ENCODE measurements at places on chromosomes 2 and 18. TPM values are rescaled to one million over a fixed set of nuclear protein-coding genes. Genes with fewer than 3 reads are reported as not detected.
A peak's percentile ranks its signal among the peaks of the same experiment; 100 is the strongest.

Gene SCG2
- 11.1 TPM for total RNA-seq

Gene RTP5
- not detected for total RNA-seq

Gene PRKAG3
- total RNA-seq = not detected

Gene NT5C1B
- total RNA-seq = not detected

Gene CWC22
- 20.5 TPM for total RNA-seq

Gene IHH
- total RNA-seq = not detected

Gene CNDP1
- total RNA-seq = not detected

Gene GAL3ST2
- not detected for total RNA-seq

Gene MYOM1
- 37.7 TPM for total RNA-seq

Gene DUSP19
- total RNA-seq = 6.9 TPM

Gene C1GALT1C1L
- total RNA-seq = 1.1 TPM

Gene DPP4
- total RNA-seq = 11.9 TPM

Gene ANKRD23
- 5.2 TPM for total RNA-seq

Gene CFC1
- not detected for total RNA-seq

Gene MC5R
- total RNA-seq = not detected

DNA sequence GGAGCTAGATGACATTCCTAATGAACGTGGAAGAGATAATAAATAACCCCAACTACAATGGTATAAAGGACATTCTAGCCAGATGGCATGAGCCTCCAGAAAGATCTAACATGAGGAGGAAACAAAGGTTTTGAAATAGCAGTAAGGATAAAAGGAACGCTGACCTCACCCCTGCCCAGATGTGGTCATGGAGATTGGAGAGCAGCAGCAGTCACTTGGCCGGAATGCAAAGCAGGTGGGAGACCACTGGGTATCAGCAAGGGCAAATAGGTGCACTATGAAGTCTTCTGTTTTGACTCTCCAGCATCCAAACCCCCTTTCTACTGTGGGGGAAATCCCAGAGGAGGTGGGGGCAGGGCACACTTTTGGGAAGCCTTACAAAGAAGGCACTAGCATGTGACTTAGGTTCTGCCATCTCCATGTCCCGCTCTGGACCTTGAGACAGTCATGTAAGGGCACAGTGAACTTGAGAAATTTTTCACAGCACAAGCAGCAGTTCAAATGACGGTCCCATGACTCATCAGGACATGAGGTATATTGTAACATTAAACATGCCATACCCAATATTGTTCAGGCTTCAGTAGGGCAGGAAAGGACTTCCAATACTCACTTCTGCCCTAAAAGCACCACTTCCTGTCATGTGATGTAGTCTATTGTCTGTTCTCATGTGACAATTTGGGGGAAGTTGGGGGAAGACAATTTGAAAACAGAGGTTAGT is 55.2 kb downstream of the METTL4 start:
- H3K27ac ChIP-seq = no peak overlapping the region
- H3K4me3 ChIP-seq = no peak overlapping the region
- peaks cover 9% of the 10 kb centered on the region for H3K4me1 ChIP-seq
- H3K36me3 ChIP-seq = no peaks in the 10 kb centered on the region
- DNase-seq = no peak
- no peaks in the 10 kb centered on the region for H3K27me3 ChIP-seq

- no peak for DNase-seq
- H3K27ac ChIP-seq = peak overlapping the region; percentile 62
- H3K4me3 ChIP-seq = no peak overlapping the region
- H3K4me1 ChIP-seq = peaks cover 44% of the 10 kb centered on the region
- H3K27me3 ChIP-seq = no peaks in the 10 kb centered on the region
These were observed 158.9 kb upstream of the HNRNPA3 start for GRCh38 chr2:177053716-177054115.

DNA sequence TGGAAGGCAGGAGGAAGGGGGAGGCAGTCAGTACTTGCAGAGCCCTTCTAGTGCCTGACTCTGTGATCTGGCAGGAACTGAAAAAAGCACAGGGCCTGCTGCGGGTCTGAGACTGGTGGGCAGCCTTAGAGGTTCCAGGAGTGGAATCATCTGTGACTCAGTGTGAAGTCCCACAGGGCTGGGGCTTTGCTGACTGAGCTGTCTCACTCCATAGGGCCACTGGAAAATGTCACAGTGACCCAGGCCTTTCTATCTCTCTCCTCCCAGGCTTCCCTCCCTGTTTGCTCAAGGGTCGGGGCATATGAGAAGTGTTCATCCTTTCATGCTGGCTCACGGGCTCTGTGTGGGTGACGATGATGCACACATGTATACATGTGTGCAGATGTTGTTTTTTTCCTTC is 47.1 kb upstream of the ZFP36L2 start:
- DNase-seq = no peak
- no peaks in the 10 kb centered on the region for H3K27me3 ChIP-seq

GRCh38 chr2:149423630-149424029 is 93.2 kb downstream of the LYPD6 start:
- H3K36me3 ChIP-seq = no peaks in the 10 kb centered on the region
- H3K27ac ChIP-seq = no peak overlapping the region
- H3K27me3 ChIP-seq = no peaks in the 10 kb centered on the region
- DNase-seq = no peak
- no peak overlapping the region for H3K4me3 ChIP-seq

DNA sequence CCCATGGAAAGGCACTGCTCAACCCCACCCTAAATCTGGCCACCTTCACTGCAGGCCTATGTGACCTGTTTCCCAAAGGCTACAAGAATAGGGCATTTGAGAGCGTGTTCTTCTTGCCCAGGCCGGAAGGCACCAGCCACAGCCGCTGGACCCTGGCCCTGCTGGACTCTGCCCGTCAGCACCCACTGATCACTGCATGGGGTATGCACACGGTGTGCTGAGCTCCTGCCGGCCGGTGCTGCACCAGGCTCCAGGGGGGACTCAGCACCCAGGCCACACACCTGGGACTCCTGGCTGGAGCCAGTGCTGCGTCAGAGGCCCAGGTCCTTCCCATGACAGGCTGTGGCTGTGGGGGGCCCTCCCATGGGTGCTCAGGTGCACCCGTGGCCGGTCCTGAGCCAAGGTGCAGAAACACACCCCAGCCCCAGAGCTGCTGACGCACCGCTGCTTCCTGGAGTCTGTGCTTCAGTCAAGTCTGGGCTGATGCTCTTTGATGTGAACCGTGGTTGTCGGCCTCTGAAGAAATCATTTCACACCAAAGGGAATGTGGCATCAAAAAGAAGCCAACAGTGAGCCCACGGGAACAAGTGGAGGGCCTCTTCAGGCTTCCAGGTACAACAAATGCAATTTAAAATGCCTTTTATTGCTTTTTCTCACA is 6.5 kb downstream of the KCNG2 start:
- DNase-seq = peak; percentile 58
- H3K27ac ChIP-seq = no peak overlapping the region
- H3K4me3 ChIP-seq = no peak overlapping the region
- H3K27me3 ChIP-seq = peaks cover 14% of the 10 kb centered on the region

- no peak overlapping the region for H3K27ac ChIP-seq
- peaks cover 19% of the 10 kb centered on the region for H3K4me1 ChIP-seq
- no peaks in the 10 kb centered on the region for H3K36me3 ChIP-seq
- H3K4me3 ChIP-seq = no peak overlapping the region
- H3K27me3 ChIP-seq = no peaks in the 10 kb centered on the region
- no peak for DNase-seq
These were observed 28.6 kb upstream of the PPP4R1 start for GRCh38 chr18:9642799-9643462.

DNA sequence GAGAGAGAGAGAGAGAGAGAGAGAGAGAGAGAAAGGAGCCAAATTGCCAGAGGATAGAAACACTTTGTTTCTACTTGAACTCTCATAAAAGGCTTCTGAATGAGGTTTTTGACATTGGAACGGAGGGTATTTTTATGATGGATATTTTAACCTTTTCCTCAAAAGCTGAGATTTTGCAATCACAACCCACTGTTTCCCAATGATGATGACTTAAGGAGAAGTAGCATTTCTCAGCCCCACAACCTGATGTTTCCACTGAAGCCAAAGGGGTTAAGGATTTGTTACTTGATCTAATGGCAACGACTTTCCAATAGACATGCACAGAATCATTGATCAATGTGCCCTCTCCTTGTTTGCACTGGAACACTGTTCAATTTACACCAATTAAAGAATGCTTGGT is 67.1 kb upstream of the POU3F3 start:
- DNase-seq = no peak
- no peaks in the 10 kb centered on the region for H3K4me1 ChIP-seq
- H3K27me3 ChIP-seq = no peaks in the 10 kb centered on the region
- H3K36me3 ChIP-seq = no peaks in the 10 kb centered on the region
- H3K4me3 ChIP-seq = no peak overlapping the region

- H3K27me3 ChIP-seq = no peaks in the 10 kb centered on the region
- no peaks in the 10 kb centered on the region for H3K4me1 ChIP-seq
- no peak overlapping the region for H3K4me3 ChIP-seq
- DNase-seq = no peak
- no peak overlapping the region for H3K27ac ChIP-seq
These were observed 83.2 kb upstream of the RND3 start for GRCh38 chr2:150570712-150571111.

GRCh38 chr2:206266130-206267125 is 8.0 kb upstream of the ZDBF2 start:
- no peaks in the 10 kb centered on the region for H3K36me3 ChIP-seq
- H3K27ac ChIP-seq = no peak overlapping the region
- peaks cover 32% of the 10 kb centered on the region for H3K27me3 ChIP-seq
- no peak overlapping the region for H3K4me3 ChIP-seq

- H3K27me3 ChIP-seq = no peaks in the 10 kb centered on the region
- H3K4me3 ChIP-seq = no peak overlapping the region
- peaks cover 98% of the 10 kb centered on the region for H3K4me1 ChIP-seq
- DNase-seq = peak; percentile 71
- H3K27ac ChIP-seq = peak overlapping the region; percentile 84
These were observed 136.4 kb downstream of the HDAC4 start for GRCh38 chr2:239264492-239264837.

- no peaks in the 10 kb centered on the region for H3K4me1 ChIP-seq
- DNase-seq = no peak
- H3K36me3 ChIP-seq = no peaks in the 10 kb centered on the region
These were observed 123.2 kb upstream of the RPRM start for GRCh38 chr2:153601812-153602211.

GRCh38 chr2:150644298-150645067 is 157.0 kb upstream of the RND3 start:
- H3K27ac ChIP-seq = peak overlapping the region; percentile 46
- H3K36me3 ChIP-seq = no peaks in the 10 kb centered on the region
- H3K4me3 ChIP-seq = no peak overlapping the region
- no peaks in the 10 kb centered on the region for H3K4me1 ChIP-seq
- no peaks in the 10 kb centered on the region for H3K27me3 ChIP-seq
- no peak for DNase-seq

DNA sequence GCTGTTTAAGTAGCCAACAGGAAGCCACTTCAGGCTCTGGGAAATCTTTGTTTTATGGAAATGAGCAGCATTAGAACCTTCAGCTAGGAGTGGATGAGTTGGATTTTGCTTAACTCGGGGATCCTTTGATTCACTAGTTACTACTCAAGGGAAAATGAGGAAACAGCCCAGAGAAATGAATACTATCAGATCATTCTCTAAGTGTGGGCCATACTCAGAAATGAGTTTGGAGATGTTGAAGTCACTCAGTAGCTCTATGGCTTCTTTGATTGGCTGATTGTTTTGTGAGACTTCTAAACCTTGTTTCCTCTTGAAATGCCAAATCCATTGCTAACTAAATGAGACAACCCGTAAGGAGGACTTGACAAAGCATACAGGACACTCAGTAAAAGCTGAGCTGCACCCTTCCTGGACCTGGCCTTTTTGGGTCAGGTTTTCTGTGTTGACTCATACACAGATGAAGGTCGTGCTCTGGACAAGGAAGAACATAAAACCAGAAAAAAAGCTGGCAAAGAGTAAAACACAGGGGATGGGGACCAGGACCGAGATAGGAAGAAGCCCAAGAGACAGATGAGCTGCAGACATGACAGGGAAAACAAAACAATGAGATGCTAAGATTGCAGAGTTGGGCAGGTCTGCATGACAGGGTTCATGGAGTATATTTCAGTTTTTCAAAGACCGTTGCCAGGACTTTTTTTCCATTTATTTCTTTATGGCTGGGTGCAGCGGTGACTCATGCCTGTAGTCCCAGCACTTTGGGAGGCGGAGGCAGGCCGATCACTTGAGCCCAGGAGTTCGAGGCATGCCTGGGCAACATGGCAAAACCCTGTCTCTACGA is 41.6 kb downstream of the INO80C start:
- no peaks in the 10 kb centered on the region for H3K27me3 ChIP-seq
- peaks cover 19% of the 10 kb centered on the region for H3K4me1 ChIP-seq
- no peak for DNase-seq
- H3K4me3 ChIP-seq = no peak overlapping the region
- no peaks in the 10 kb centered on the region for H3K36me3 ChIP-seq

GRCh38 chr2:16406496-16407289 is 258.9 kb downstream of the CYRIA start:
- no peaks in the 10 kb centered on the region for H3K36me3 ChIP-seq
- DNase-seq = no peak
- H3K27me3 ChIP-seq = no peaks in the 10 kb centered on the region
- H3K4me1 ChIP-seq = no peaks in the 10 kb centered on the region

DNA sequence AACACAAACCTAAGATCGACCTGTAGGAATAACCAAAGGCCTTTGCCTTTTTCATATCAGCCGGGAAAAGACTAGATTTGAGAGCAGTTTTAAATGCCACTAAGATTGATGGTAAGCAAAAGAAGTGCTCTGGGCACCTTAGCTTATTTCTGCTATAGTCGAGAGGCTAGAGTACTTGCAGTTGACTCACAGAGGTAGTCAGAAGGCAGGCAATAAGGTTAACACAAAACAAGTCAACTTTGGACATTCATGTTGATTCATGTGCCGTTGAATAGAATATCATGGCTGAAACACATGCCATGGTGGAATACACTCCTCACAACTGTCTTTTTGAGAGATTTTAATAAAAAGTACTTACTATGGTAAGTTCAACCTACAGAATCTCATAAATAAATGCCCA is 507.6 kb downstream of the ZEB2 start:
- no peaks in the 10 kb centered on the region for H3K27me3 ChIP-seq
- H3K4me1 ChIP-seq = no peaks in the 10 kb centered on the region
- H3K36me3 ChIP-seq = no peaks in the 10 kb centered on the region
- H3K27ac ChIP-seq = no peak overlapping the region
- H3K4me3 ChIP-seq = no peak overlapping the region

DNA sequence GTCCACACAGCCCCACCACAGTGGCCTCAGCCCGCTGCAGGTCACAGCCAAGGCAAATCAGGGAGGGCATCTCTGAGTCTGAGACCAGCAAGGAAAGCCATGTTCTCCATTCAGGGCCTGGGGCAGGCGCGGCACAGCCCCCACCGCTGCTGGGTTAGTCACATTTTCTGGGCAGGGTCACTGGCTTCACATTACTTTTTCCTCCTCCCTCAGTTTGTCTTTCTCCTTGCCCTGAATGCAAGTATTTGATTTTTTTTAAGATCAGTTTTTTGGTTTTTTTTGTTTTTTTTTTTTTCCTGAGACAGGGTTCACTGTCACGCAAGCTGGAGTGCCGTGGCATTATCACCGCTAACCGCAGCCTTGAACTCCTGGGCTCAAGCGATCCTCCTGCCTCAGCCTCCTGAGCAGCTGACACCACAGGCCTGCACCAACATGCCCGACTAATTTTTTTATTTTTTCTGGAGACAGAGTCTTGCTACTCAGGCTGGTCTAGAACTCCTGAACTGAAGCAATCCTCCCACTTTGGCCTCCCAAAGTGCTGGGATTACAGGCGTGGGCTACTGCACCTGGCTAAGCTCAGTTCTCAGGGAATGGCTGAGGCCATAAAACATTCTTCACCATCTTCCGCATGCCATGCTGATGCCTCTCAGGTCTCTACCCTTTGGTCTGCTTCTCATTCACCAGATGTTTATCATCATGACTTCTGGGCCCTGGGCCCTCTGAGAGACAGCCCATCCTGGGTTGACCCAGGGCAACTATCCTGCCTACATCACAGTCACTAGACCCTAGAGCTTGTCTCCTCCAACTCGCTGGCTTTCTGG is 628 bp upstream of the CAPG start:
- no peaks in the 10 kb centered on the region for H3K36me3 ChIP-seq
- H3K4me1 ChIP-seq = peaks cover 23% of the 10 kb centered on the region
- no peak for DNase-seq
- H3K27ac ChIP-seq = no peak overlapping the region
- no peaks in the 10 kb centered on the region for H3K27me3 ChIP-seq
